ENCODE measurements at places on chromosomes 6 and 20.
A peak's percentile ranks its signal among the peaks of the same experiment; 100 is the strongest.

DNA sequence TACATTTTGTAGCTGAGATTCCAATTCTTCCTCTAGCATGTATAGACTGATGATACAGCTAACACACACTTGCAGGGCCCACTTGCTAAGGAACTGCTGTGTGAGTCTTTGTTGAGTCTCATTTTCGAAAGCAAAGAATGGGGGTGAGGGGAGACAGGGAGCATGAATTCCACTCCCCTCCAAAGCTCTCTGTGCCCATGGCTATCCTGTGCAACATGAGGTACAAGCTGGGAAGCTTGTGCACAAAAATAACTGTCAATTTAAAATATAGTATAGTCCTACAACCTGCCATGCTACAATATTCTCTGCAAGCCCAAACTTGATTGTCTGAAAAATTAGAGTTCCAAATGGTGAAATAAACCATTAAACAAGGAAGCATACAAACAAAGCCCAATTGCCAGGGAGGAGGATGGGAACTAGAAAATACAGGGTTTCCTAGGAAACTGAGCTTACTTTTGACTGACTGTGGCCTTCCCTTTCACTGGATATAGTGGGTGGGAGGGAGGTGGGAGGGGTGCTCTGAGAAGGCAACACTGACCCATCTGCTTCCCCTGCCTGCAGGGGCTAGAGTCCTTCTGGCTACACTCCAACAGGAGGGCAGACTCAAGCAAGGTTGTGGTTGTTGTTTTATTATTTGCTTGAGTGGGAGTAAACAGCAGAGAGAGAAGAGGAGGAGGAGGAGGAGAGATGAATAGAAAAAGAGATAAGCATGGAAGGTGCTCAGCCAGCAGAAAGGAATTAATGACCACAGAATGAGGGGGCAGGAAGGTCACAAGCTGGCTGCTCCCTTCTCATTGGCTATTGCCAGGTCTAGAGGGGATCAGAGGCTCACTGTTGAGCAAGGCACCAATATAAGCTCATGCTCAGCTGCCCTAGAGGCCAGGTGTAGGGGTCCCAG, 84.6 kb downstream of the FYN start:
- DNase-seq, result no peak

DNA sequence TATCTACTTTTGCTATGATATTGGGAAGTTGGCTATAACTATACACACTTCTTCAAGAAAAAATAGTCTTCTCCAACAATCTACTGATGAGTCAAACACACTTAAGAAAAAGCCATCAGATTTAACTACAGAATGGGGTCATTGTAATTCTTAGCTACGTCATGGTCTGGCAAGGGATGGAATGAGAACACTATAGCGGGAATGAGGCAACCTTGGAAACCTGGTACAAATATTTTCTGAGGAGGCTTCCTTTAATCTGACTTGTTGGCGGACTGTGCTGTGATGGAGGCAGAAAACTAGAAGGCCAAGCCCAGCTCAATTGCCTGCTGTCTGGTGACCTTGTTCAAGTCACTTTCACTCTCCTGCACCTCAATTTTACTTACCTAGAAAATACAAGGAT, 586.8 kb upstream of the JAG1 start:
- DNase-seq, result no peak

- no peak for DNase-seq
Observed at GRCh38 chr6:157632821-157633220, 190.2 kb upstream of the SNX9 start.

- DNase-seq, result no peak
Observed at GRCh38 chr6:8947900-8948299, 512.6 kb upstream of the SLC35B3 start.

- no peak for DNase-seq
Observed at GRCh38 chr6:144384427-144384826, 99.3 kb downstream of the UTRN start.

DNA sequence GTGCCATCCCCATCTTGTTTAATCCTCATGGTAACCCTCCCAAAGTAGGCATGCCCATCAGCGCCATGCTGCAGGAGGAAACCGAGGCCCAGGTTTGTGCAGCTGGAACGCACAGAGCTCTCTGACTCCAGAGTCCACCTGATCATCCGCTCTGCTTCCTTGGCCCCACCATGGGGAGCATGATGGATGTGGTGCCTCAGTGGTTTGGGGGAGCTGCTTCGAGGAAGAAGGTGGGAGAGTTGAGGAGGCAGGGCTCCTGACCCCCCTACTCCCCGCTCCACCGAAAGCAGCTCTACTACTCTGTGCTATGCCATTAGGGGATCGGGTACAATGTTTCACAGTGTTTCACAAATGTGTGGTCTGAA, 52.2 kb downstream of the TGM2 start:
- no peak for DNase-seq

DNA sequence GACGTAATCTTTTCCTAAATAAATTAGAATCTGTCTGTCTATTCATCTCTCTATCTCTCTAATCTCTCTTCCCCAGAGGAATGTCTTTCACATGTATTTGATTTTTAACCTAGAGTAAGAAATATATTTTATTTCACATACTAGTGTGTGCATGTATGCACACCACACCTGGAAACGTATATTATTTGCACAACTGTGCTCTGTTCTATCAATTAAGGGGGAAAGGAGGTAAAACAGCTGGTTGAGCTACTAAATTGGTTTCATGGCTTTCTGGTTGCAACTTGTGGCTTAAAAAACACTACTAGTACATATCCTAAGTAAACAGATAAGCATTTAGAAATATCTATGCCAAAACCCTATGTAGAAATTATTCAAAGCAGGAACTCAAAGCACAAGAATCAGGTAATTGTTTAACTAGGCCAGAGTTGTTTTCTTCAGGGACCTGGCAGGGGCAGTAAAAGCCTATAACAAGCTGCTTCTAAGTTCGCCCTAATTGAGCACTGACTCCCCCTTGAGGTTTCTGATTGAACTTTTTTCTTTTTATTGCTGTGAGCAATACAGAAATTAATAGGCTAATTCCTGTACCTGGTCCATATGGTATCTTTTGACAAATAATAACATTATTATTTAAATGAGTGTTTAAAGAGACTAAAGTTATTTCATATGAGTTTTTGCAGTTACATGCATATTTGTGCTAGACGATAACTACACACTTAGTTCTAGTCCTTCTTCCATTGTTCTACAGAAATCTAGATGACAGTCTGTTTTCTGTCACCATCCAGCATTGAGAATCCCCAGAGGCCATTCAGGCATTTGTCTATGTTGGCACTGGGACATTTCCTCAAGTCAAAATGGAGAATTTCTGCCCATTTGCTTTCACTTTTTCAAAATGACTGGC, 88.6 kb downstream of the MCHR2 start:
- DNase-seq, result no peak

DNA sequence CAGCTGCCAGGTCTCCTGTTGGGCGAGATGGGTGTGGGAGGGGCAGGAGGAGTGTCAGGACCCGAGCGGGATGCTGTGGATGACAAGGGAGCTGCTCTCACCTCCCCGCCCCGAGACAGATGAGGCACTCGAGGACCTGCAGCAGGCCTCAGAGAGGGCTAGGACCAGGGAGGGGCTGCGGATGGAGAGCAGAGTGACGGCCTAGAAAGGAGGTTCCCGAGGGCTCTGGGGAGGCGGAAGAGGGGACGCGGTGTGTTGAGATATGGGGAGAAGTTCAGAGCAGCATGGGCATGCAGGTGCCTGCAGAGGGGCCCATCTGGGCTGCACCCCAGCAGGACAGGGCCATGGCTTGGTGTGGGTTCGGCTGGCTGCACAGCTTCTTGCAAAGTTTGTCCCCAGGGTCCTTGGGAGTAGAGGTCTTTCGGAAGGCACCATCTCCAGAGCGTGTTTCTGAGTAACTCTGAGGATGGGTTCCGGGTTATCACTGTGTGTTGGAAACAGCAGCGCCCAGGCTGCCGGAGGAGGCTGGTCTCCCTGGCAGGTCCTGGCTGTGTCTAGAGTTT, 104.6 kb downstream of the PAX1 start:
- no peak for DNase-seq

- DNase-seq, result peak; percentile 72
Observed at GRCh38 chr6:160766989-160767646, 65.1 kb downstream of the PLG start.

DNA sequence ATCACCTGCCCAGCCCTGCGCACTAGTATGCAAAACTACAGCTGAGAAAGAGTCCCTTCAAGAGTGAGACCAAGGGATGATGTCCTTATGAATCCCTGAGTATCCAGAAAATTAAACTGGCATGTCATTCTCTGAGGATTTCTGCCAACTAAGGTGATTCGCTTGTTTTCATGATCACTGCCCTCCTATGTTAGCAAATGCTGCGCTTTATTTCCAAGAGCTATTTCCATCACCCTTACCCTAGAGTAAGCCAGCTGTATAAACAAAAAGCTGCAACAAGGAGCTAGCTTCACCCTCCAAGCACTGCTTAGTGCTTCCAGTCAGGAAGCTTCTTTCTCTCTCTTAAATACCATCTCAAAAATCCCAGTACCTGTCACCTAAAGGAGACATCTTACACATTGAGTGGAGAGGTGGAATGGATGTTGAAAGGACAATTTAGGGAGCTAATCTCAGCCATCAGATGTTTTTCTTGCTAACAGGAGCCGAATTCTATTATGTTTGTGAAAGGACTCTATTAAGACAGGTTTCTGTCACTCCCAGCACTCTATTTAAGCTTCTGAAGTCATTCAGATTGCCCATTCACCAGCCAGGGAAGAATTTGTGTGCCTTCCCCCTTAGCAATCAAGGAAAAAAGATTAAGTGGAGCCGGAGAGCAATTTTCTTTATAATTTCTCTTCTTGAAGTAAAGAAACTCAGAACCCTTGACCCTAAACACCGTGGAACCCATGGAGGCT, 322.2 kb downstream of the NRN1 start:
- DNase-seq, result no peak

- DNase-seq, result no peak
Observed at GRCh38 chr20:10432079-10432478, 1.9 kb downstream of the MKKS start.

- DNase-seq, result no peak
Observed at GRCh38 chr6:111739257-111739696, 133.6 kb upstream of the TRAF3IP2 start.

DNA sequence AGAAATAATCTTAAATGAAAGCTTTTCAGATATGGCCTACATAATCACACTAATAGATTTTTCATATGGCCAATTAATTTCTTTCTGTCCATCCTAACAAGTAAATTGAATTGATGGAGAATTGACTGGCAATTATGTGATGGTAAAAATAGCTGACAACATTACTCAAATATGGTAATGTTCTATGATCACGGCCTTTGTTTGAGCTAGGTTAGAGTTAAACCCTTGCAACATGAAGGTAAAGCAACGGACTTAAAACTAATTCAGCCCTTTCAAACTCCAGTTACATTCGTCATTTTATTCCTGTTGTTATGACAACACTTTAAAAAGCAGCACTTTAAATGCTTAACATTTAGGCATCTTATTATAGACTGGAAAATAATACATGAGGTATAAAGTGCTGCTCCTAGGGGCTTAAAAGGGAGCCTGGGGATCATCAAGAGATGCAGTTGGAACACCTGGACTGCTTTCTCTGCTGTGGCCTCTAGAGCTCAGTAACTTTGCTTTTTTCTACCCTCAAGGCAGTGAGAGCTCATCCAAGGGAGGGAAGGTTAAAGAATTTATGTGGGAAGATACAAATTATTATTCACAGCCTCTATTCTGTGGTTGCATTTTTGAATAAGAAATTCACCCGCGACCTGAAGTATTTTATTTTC, 46.9 kb downstream of the RIPOR2 start:
- no peak for DNase-seq

DNA sequence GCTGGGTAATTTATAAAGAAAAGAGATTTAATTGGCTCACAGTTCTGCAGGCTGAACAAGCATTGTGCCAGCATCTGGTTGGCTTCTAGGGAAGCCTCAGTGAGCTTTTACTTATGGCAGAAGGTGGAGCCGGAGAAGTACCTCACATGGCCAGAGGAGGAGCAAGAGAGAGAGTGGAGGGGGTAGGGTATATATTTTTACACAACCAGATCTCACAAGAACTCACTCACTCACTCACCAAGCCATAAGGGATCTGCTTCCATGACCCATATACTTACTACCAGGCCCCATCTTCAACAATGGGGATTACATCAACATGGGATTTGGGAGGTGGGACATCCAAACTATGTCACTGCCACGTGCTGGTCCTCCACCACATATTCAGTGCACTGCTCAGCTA, 152.6 kb upstream of the PRND start:
- no peak for DNase-seq

- DNase-seq, result no peak
Observed at GRCh38 chr6:42326248-42326647, 108.6 kb upstream of the MRPS10 start.

GRCh38 chr6:45012687-45013086, 315.4 kb upstream of the RUNX2 start:
- no peak for DNase-seq

GRCh38 chr20:40769677-40770285, 80.7 kb upstream of the MAFB start:
- DNase-seq, result no peak

- no peak for DNase-seq
Observed at GRCh38 chr6:16179970-16180431, 51.1 kb downstream of the MYLIP start.

All from pancreas (tissue), 10 donors.